Activated T-helper 1 cell treated with Interleukin-2 at 50 U/mL for 16 hours (primary cell): ENCODE measurements at places on chromosomes 5 and 9.

- no peak for DNase-seq
These were observed 325.6 kb downstream of the PRELID2 start for GRCh38 chr5:145509336-145510136.

DNA sequence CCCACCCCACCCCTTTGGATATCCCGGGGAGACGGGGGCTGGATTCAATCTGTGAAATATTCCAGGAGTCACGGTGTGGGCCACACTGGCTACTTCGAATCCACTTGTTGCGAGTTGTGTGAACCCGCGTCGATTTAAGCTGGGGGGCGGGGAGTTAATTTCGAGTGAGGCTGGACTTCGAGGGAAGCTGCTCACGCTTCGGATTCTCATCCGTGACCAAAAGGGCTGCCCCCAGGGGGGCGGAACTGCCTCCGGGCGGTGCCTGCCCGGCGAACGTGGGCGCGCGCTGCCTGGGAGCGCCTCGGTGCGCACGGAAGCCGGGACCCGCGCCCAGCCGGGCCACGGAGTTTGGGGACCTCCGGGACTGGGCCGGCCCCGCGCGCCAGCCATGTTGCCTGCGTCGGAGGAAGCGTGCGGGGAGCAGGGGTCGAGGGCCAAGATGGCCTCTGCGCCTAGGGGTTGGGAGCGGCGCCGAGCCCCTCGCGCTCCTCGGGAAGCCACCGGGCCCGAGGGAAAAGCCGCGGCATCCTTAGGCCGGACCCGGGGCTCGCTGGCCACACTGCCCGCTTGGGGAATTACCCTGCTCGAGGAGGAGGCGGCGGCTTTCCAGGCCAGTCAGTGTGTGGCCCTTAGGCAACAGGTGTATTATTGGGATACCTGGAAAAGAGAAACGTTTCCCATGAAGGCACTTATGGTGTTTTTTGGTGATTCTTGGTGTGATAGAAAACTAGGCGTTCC lies 975 bp downstream of the OCLN start:
- no peak for DNase-seq

- no peak for DNase-seq
These were observed 96.2 kb upstream of the PPP1R2B start for GRCh38 chr5:156753846-156754245.

GRCh38 chr5:53543401-53543800 lies 17.0 kb upstream of the NDUFS4 start:
- DNase-seq, result no peak

- no peak for DNase-seq
These were observed 2.8 kb downstream of the ST8SIA4 start for GRCh38 chr5:100900142-100900795.

DNA sequence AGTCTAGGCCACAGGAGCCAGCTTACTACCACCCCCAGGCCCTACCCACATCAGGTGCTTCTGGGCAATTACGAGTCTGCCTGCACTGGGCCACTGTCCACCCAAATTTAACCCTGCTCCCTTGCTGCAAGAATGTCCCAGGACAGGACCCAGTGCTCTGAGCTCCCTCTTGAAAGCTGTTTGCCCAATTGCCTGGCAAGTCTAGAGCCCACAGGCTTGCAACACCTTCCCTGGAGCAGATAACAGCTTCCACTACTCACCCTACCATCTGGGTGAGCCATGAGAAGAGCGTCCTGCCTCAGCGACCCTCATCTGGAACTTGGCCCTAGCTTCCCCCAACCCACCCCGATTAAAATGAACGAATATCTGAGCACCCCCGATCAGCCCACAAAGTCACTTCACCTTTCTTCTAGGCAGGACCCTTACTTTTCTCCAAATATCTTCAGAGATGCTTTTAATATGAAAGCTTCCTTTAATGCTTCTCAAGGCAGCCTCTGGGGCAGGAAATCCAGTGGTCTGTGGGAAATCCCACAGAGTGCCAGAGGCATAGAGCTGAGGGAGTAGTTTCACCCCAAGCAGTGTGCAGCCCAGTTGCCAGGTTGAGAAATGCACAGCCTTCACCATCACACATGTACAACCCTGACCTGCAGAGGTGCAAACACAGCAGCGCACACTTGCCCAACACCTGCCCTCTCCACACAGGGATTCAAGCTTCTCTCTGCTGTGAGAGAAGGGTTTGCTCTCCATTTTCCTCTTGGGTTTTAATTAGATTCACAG lies 10.6 kb downstream of the ACSL6 start:
- peak; percentile 26 for DNase-seq

- DNase-seq, result no peak
These were observed 84.7 kb upstream of the SLCO6A1 start for GRCh38 chr5:102583276-102584124.
